AG10803 (cell line): ENCODE measurements at places on chromosomes 4 and X.
A peak's percentile ranks its signal among the peaks of the same experiment; 100 is the strongest.

- peak; percentile 2 for DNase-seq
Measured at GRCh38 chr4:155509555-155509954, 132.8 kb upstream of the MAP9 start.

DNA sequence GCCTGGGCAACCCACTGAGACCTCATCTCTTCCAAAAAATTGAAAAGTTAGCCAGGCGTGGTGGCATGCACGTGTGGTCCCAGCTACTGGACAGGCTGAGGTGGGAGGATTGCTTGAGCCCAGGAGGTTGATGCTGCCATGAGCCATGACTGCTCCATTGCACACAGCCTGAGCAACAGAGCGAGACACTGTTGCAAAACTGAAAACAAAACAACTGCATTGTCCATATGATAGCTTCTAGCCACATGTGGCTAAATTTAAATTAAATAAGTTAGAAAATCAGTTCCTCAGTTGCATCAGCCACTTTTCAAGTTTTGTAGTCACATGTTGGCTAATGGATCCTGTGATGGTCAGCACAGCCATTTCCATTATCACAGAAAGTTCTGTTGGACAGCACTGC is 67.9 kb downstream of the GAB1 start:
- DNase-seq: no peak

DNA sequence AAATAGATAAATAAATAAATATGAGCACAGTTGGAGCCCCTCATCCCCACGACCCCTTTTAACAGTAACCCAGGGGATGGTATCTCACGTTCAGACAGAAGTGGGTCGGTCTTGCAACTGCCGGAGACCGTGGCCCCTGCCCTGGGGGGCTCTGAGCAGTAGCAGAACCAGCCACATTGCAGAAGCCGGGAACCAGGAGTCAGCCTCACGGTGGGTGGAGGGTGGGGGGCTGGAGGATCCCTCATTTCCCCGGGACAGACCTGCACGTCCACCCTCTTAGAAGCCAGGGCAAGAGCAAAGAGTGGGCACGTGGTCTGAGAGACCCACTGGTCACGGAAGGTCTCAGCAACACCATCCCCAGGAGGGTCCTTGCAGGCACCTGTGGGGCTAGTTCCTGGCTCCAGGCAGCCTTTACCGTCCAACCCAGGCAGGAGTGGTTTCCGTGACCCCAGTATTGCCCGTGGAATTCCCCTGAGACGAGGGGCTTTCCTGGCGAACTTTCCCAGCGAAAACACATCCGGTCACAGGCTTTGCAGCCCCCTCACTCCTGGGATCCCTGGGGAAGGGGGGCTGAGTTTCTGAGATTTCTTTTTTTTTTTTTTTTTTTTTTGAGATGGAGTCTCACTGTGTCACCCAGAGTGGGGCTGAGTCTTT is 8.8 kb upstream of the IL3RA start:
- no peak for DNase-seq

- DNase-seq: no peak
Measured at GRCh38 chrX:16100673-16101072, 22.7 kb upstream of the GRPR start.

DNA sequence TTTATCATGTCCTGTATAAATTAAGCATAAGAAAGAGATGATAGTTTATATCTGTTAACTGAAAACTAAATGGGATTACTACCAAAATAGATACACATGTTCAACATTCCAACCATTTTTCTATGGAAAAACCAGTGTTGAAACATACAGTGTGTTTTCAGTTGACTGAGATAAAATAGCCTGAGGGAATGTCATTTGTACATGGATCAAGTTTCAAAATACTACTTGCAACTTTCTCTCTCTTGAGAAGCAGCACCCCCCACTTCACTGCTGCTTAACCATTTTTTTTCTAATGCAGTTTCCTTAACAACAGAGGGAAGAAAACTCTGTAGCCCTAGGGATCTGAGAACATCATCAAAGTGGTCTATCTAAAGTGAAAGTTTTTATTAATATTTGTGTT is 70.8 kb downstream of the NPNT start:
- DNase-seq: peak; percentile 93

- no peak for DNase-seq
Measured at GRCh38 chr4:22323691-22324090, 192.2 kb downstream of the ADGRA3 start.

- no peak for DNase-seq
Measured at GRCh38 chr4:184506527-184507121, 32.3 kb upstream of the IRF2 start.

- DNase-seq: no peak
Measured at GRCh38 chr4:116547632-116548031, 537.7 kb downstream of the TRAM1L1 start.

DNA sequence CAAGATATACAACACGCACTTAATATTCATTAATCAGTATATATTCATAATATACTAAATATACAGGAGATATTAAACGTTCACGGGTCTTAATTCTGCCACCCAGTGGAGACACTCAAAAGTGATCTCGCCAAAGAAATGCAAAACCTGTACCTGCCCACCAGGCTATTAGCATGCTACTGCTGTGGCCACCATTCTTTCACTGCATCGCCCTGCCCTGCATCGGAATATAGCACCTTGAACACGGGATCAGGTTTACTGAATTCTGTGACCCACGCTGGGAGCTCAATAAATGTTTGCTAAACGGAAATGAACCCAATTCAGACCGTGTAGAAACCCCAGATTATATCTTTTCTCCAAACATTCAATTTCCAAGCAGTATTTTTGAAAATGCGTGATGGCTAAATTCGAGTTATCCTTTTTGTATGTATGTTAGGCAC is 840 bp upstream of the CLCN3 start:
- DNase-seq: peak; percentile 37

- DNase-seq: no peak
Measured at GRCh38 chrX:10930151-10930550, 181.0 kb upstream of the HCCS start.

DNA sequence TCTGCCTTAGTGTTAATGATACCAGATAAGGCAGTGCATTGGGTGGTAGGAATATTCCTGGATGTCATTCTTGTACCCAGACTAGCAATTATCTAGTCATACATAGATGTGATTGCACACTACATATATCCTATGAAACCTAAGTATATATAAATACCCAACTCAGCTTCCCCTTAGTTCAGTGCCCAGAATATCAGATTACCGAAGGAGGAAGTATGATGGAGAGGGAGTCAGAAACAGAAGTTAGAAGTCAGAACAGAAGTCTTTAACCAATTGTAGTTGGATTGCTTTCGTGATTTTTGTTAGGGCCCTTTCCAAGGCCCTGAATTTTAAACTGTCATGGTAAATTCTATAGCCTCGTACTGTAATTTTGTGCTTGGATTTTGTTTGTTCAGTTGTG is 42.9 kb downstream of the MOB1B start:
- DNase-seq: no peak

GRCh38 chr4:35965300-35965699 is 279.0 kb downstream of the ARAP2 start:
- DNase-seq: no peak

DNA sequence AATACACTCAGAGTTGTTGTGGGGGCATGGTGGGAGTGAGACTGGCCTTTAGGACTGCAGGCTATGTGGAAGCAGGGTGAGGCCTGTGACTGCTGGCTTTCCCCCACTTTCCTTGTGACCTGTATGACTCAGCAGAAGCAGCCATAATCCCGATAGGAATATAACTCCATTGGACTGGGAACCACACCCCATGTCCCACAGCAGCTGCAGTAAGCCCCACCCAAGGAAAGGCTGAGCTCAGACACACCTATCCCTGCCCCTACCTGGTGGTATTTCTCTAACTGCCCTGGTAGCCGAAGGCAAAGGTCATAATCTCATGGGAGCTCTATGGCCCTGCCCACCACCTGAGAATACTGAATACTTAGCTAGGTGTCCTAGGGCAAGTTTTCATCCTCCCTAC is 169.3 kb downstream of the GC start:
- no peak for DNase-seq

- DNase-seq: peak; percentile 79
Measured at GRCh38 chr4:108010167-108010566, 20.5 kb downstream of the HADH start.

DNA sequence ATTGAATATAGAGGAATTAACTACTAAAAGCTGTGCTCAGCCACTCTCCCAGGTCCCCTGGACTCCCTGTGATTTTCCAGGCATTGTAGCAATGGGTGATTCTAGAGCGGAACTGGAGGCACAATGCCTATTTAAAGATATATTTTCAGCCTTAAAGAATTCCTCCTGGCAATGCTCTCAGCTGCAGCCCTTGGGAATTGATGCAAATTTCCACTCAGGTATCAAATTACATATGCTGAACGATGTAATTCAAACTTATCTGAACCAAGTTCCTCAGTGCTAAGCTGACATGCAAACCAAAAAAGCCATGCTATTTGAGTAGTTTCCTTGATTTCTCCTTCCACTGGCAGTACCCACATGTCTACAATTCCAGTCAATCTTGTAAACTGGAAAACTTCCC is 86.3 kb upstream of the GABRA3 start:
- no peak for DNase-seq

DNA sequence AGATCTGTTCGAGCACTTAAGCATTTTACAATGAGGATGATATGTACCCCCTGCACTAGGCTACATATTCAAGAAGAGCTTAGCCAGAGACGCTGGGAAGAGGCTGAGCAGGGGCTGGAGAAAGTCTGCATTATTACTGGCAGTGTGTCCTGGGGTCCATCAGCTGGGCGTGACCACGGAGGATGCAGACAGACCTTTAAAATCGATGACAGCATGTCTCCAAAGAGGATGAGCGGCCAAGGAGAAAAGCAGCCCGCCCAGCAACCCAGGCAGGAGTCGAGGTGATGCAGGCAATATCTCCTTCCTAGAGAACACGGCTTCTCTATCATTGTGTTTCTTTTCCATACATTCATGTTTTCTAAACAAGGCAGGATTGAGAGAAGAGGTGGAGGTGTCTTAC is 300.7 kb downstream of the USP46 start:
- no peak for DNase-seq
